Fibroblast of the aortic adventitia (primary cell): ENCODE measurements at places on chromosomes 3 and 15.

- no peak for DNase-seq
Measured at GRCh38 chr3:24428481-24428880, 66.2 kb downstream of the THRB start.

DNA sequence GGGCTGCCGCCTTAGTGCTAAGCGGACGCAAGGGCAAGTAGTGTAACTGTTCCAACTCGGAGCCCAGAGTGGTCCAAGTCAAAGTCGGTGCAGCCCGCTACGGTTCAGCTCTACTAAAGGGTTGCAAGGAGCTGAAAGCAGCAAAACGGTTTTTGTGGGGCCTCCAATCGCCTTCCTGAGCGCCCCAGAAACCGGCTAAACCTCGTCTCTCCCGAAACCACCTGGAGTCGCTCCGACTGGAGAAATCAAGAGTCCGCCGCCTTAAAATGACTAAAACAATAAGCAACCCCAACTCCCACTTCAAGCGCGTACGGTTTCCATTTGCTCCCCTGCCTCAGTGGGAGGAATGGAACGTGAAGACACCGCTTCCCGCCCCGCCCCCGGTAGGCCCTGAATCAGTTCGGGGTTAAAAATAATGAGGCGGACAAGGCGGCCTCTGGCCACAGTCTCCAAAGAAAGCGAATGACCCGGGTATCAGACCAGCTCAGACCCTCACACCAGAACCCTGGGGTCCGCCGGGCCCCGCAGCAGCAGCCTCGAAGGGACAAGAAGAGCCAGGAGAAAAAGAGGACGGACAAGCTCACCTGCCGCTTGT, 401 bp downstream of the SEC11A start:
- DNase-seq: peak; percentile 44

DNA sequence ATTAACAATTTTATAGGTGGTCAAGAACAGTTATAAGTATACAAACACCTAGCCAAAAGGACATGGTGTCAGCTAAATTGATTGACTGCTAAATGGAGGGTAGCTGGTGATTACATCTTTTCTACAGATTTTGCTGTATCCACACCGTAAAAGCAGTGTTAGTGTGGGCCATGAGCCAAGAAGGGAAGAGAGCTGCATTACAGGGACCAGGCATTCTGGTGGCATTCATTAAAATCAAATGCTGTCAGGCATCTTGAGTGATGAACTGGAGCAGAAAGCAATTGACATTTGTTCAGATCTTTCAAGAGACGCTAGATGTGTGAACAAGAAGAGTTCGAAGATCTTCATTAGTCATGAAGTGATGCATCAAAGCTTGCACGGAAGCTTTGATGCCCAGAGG, 177.9 kb downstream of the ARPP21 start:
- no peak for DNase-seq

DNA sequence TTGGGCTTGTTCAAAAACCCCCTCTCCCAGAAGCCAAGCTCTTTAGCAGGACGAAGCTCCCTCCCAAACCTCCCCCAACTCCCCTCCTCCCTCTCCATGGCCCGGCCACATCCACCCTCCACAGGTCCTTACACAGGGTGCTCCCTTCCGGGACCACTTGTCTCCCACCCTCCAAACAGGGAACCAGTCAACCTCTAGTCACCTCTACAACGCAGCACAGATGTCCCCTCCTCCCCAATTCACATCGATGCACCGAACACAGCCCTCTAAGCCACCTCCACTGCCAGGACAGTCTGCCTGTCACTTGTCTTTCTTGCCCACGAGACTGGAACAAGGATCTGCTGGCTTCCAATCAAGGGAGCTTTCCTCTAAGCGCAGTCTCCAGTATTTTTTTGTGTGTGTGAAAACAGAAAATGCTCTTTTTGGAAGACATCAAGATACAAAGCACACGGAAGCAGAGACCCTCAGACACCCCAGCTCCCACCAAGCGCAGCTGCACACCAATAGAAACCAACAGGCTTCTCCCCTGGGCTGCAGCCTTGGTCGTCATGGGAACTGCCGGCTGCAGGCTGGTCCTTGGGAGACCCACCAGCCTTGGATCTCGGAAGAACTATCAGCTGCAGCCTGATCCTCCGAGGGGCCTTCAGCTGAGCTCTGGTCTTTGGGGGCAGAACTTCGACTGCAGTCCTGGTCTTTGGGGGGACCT, 26.5 kb downstream of the IQSEC1 start:
- DNase-seq: no peak

DNA sequence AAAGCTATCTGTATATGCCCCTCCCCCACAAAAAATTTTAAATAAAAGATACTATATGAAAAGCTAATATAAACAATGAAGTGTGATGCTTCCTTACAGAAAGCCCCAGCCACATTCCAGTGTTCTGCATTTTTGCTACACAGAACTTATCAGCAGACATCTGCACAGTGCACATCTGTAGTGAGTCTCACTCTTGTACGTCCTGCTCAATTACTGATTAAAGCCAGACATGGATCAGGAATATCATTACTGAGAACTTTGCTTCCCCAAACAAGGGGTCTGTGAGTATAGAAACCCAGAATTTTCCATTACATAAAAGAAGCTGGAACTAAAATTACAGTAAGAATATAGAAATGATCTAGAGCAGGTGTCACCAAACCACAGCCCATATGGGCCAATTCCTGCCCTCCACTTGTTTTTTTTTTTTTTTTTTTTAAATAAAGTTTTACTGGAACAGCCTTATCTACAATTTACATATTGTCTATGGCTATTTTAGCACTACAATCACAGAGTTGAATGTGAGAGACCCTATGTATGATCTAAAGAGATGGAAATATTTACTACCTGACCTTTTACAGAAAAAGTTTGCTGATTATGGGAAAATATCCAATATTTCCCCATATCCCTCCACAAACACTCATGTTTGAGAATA, 45.7 kb downstream of the UBP1 start:
- no peak for DNase-seq

DNA sequence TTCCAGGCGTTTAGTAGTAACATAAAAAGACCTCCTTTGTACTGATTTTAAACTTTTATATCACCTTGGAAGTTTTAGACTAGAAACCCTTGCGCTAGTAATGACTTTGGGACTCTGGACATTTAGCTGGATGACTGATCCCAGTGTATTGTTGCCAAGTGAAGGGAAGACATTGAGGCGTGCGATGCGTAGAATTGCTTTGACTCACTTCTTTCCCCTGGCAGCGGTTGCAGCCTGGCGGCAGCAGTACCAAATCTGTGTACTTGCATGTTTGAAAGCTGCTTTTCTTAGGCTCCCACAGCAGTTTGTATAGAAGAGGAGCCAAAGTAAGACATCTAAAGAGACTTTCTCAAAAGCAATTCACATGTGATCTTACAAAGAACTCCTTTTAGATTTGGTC, 151.6 kb downstream of the BBX start:
- DNase-seq: peak; percentile 43

- peak; percentile 86 for DNase-seq
Measured at GRCh38 chr3:194472290-194472920, 14.4 kb downstream of the ATP13A3 start.

- no peak for DNase-seq
Measured at GRCh38 chr3:168036619-168037018, 59.1 kb downstream of the GOLIM4 start.

GRCh38 chr15:58931987-58932588, 1.4 kb downstream of the SLTM start:
- peak; percentile 76 for DNase-seq

- no peak for DNase-seq
Measured at GRCh38 chr3:190258634-190259033, 63.6 kb downstream of the CLDN1 start.

- peak; percentile 16 for DNase-seq
Measured at GRCh38 chr15:31977812-31978661, 52.3 kb upstream of the CHRNA7 start.

DNA sequence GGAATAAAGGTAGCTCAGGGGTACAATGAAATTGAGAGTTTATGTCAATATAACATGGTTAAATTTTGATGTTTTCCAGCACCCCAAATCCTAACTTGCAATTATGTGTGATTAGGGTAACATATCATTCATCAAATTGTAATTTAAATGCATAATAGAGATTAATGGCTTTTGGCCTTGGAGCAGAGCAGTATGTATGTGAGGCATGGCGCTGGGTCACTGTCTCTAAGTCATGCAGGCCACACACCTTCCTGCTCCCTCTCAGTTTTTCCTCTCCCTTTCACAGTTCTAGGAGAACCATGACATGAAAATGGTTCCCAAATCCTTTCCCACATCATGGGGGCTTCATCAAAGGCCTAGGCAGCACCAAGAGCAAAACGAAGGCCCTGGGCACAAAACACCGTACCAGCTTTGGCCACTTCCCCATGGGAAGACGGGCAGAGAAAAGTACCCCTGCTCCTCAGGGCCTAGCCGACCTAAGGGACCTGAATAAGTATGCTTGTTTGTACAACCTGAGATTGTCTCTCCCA, 3.9 kb upstream of the SRP14 start:
- no peak for DNase-seq
